ENCODE measurements at places on chromosomes 2 and 18. TPM values are rescaled to one million over a fixed set of nuclear protein-coding genes. Genes with fewer than 3 reads are reported as not detected.

ZNF397 gene
- polyA plus RNA-seq = 89.5 TPM

FTCDNL1 gene
- polyA plus RNA-seq = 1.2 TPM

TYMS gene
- polyA plus RNA-seq = 180 TPM

KLHL41 gene
- polyA plus RNA-seq = 1.9 TPM

PFN4 gene
- polyA plus RNA-seq = 2.2 TPM

PARD6G gene
- polyA plus RNA-seq = 31.3 TPM

EIF2AK3 gene
- polyA plus RNA-seq = 28.0 TPM

DNMT3A gene
- 94.4 TPM for polyA plus RNA-seq

DOK6 gene
- polyA plus RNA-seq = 21.8 TPM

PROM2 gene
- polyA plus RNA-seq = 39.1 TPM

RBBP8 gene
- polyA plus RNA-seq = 59.1 TPM

MEMO1 gene
- polyA plus RNA-seq = 36.1 TPM

MALL gene
- polyA plus RNA-seq = 15.2 TPM

PTCD3 gene
- polyA plus RNA-seq = 182 TPM

DSG4 gene
- polyA plus RNA-seq = not detected

Measured in left kidney (tissue), 8 donors.